Activated naive CD4-positive, alpha-beta T cell (primary cell): ENCODE measurements at places on chromosomes 13 and 19.
A peak's percentile ranks its signal among the peaks of the same experiment; 100 is the strongest.

- DNase-seq: no peak
These were observed 59.7 kb downstream of the DLEU7 start for GRCh38 chr13:50783717-50784290.

DNA sequence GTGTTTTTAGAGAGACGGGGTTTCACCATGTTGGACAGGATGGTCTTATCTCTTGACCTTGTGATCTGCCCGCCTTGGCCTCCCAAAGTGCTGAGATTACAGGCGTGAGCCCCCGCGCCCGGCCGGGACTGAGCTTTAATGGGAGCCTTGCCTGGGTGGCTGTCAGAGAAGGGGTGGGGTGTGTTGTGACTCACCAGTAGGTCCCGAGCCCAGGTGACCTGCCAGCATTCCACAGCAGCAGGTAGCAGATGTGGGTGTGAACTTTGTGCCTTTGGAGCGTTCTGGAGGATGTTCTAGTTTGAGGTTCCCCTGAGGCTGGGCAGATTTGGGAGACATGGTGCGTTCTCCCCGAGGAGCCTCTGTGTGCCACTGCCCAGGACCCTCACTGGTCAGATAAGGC lies 7.1 kb upstream of the EPN1 start:
- no peak for DNase-seq

DNA sequence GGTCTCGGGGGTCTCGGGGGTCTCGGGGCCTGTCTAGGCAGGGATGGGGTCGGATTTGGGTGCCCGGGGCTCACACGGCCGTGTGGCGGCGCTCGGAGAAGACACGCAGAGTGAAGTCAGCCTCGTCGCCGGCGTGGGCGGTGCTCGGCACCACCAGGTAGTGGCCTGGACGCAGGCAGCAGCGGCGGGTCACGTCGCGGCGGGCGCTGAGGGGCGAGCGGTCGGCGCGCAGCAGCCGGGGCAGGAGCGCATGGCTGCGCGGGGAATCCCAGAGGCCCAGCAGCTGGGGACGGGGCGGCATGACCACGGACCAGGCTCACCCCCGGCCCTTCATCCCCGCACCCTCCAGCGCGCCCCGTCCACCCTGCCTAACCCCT lies 8.2 kb downstream of the CAPN12 start:
- DNase-seq: no peak

DNA sequence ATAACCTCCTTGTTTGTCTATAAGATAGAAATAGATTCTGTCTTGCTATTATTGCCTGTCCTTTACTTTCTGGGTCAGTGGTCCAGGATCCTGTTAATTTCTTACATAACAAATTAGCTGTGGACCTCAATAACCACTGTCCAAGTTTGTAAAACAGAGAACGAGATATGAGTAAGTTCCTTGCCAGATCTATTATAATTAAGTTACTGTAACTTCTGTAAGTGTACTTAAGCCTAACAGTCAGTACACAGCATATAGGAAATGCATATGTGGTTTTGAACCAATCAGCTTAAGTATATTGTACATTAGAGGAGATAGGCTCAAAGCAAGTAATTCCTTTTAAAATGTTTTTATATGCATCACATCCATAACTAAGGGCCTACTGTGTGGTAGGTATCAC lies 34.9 kb downstream of the HTR2A start:
- DNase-seq: no peak

GRCh38 chr13:112588490-112589297 lies 741 bp upstream of the TUBGCP3 start:
- no peak for DNase-seq

DNA sequence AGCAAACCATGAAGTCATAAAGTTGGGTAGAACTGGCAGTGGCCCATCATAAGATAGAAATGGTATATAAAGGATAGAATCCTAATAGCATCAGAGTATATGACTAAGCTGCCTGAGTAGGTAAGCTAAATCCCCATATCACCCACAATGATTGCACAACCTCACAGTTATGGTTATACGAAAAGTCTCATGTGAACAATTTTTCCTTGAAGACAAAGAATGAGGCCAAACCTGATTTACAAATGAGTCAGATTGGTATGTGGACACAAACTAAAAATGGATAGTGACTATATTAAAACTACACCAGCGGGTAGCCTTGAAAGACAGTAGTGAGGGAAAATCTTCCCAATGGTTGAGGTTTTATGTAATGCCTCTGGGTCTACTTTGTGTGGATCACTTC lies 40.9 kb upstream of the UFM1 start:
- DNase-seq: no peak

- no peak for DNase-seq
These were observed 717.7 kb upstream of the ATXN8OS start for GRCh38 chr13:69389899-69390298.

DNA sequence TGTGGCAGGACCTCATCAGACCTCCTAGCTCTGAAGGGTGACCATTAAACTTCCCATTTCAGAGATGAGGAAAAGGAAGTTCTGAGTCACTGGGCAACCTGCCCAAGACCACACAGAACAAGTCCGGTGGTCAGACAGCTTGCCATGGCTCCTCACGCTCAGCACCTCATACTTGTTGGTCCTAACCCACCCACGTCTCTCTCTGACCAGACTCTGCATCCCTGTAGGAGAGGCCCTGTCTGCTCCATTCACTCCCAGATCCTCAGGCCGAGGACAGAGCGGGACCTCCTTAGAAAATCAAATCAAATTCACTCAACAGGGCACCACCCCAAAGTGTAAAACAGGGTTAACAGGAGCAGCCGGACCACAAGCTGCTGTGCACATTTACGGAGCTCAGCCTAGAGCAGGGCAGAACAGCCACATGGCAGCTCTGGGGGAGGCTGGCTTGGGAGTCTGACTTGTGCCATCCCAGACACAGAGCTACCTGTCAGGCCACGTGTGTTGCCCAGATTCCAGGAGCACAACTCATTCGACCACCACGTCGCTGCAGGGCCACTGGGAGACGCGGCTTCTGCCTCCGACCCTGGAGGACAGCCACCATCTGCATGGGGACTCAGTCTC lies 1.7 kb downstream of the MIER2 start:
- no peak for DNase-seq

- DNase-seq: no peak
These were observed 23.3 kb upstream of the BCL3 start for GRCh38 chr19:44725251-44725650.

- no peak for DNase-seq
These were observed 39.3 kb downstream of the SIGLEC7 start for GRCh38 chr19:51181377-51181912.

- no peak for DNase-seq
These were observed 433 bp downstream of the SIX5 start for GRCh38 chr19:45768655-45768983.

DNA sequence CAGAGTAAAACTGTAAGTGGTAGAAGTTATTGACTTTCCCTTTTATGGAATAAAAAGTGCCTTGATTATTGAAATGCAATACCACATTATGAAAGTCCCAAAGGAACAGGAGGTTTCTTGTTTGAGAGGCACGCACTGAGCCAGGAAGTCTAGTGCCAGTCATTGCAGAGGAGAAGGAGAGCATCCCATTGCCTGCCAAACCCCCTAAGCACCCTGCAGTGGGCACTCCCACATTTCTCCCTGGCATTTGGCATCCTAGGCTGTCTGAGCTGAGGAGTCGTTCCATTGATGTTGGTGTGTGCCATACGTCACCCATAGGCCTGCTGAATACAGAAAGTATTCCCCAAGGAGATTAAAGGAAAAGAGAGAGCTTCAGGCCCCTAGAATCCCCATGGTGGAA lies 85.7 kb upstream of the MBNL2 start:
- DNase-seq: no peak

- no peak for DNase-seq
These were observed 428.6 kb downstream of the SLITRK1 start for GRCh38 chr13:83453723-83454122.

DNA sequence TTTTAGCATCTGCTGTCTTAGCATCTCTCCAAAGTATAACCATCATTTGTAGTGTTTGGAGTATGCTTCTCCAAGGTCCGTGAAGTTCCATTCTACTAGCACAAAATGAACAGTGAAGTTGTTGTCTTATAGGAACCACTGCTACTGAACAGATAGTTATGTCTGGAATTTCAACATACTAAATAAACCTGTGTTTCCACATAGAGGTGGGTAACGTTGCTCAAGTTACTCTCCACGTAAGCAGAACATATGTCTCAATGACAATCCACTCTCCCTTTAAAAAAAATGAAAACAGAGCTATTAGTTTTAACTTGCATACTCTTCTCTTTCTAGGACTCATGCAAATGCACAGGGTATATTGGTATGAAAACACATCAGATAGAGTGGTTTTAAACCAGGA lies 184.3 kb upstream of the TRPC4 start:
- no peak for DNase-seq

- peak; percentile 26 for DNase-seq
These were observed 11.6 kb upstream of the RASA3 start for GRCh38 chr13:114143806-114144605.

DNA sequence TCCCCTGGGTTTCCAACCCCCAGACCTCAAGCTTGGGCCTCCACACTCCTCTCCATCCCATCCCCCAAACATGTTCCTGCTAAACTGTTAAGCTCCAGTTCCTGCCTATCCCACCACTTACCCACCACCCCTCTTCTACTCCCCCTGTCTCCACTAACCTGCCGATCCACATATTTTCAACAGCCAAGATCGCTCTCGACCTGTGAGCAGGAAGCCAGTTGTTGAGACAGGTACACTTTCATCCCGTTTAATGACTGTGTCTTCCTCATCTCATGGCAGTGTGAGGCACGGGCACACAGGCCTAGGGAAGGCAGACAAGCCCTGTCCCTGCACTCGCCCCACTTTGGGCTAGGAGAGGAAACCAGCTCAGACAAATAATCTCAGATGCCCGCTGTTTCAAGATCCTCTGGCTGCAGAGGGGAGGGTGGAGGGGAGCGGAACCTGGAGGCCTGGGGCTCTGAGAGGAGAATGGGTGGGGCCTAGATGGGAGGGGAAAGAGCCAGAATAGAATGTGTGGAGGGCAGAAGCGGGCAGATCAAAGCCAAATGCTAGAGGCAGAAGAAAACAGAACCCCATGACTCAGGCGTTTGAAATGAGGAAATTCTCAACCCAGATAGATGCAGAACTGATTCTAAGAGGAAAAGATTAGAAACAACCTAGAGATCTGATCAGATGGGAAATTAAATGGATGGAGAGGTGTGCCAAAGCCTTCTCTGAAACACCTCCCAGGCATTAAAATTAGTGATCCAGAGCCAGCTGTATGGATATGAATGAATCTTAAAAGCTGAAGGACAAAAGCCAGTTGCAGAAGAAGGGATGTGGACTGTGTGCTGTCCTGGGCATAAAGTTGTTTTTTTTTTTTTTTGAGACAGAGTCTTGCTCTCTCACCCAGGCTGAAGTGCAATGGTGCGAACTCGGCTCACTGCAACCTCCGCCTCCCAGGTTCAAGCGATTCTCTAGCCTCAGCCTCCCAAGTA lies 16.9 kb upstream of the CYP2S1 start:
- DNase-seq: peak; percentile 31
